ENCODE measurements at places on chromosomes 7 and 10.

GRCh38 chr10:3265088-3265487, 92.5 kb upstream of the PITRM1 start:
- no peak for DNase-seq

DNA sequence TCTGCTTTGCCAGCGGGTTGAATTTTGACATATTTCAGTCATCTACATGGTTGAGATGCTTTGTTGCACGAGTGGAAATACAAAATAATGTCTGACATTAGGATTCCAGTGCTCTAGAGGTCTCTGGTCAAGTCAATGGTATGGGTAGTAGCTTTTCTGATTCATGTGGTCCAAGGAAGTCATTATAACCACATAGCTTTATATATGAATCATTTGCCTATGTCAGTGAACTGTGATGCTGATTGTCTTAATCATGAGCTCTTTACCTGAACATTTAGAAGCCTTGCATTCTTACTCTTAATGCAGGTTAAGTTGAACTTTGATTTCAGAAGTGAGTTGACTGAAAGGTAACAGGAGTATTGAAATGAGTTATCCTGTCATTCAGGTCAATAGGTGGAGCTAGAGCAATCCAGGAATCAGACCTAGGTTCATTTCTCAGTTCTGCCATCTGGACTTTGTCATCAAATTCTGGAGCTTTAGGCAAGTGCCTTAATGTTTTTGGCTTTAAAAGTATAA, 3.3 kb downstream of the MAPK8 start:
- DNase-seq = no peak

- DNase-seq = no peak
These were observed 59.1 kb downstream of the CNTNAP2 start for GRCh38 chr7:146175716-146176115.

DNA sequence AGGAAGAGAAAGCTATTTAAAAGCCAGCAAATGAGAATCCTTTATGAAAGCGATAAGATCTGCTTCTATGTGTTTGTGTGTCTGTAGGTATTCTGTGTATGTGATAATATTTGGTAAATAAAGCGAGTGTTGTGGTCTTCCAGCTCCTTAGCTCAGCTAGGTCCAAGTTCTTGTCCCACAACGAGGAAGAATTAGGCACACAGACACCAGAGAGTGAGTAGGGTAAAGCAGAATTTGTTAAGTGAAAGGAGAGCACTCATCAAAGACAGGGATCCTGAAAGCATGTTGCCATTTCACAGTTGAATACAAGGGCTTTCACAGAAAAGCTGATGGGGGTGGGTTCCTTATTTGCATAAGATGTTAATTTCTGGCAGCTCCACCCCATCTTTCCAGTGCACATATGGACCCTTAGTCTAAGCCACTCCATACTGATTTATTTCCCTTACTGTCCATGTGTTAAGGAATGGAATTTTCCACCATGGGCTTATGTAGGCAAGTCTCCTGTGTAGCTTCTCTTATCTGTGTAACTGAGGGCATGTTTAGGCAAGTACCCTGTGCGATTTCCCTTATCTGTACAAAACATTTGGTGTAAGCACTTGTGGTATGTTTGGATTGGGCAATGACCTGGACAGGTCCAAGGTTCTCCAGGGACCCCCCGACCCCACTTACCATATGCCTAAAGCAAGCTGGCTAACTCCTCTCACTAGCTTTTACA, 165.9 kb upstream of the VIPR2 start:
- no peak for DNase-seq

GRCh38 chr7:77202481-77202976, 2.9 kb upstream of the FGL2 start:
- no peak for DNase-seq

DNA sequence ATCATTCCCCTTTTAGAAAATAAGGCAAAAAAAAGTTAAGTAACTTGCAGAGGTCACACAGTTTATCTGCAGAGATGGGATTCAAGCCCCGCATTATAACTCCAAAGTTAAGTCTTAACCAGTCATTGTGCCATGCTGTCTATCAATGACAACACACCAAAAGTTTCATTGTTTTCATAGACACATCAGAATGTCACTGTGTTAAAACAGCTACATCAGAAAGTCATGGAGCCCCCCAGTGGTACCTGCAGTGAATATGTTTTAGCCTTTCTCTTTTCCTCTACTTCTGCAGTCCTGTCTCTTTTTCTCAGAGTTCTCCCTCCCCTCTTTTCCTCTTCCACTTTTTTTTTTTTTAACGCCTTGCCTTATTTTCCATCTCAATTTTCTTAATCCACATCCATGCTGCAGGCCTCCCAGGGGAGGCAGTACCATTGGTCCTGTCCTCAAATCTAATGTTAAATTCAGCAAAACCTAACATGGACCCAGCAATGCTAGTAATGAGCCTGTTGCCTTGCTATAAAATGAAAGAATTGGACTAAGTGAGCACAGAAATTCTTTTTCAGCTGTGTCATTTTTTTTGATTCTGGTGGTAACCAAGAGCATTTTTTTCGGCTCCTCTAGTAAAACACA, 3.8 kb upstream of the NRCAM start:
- DNase-seq = no peak

GRCh38 chr10:86954681-86955500, 2.5 kb downstream of the MMRN2 start:
- no peak for DNase-seq
